ENCODE measurements at places on chromosomes 7 and 10.

DNA sequence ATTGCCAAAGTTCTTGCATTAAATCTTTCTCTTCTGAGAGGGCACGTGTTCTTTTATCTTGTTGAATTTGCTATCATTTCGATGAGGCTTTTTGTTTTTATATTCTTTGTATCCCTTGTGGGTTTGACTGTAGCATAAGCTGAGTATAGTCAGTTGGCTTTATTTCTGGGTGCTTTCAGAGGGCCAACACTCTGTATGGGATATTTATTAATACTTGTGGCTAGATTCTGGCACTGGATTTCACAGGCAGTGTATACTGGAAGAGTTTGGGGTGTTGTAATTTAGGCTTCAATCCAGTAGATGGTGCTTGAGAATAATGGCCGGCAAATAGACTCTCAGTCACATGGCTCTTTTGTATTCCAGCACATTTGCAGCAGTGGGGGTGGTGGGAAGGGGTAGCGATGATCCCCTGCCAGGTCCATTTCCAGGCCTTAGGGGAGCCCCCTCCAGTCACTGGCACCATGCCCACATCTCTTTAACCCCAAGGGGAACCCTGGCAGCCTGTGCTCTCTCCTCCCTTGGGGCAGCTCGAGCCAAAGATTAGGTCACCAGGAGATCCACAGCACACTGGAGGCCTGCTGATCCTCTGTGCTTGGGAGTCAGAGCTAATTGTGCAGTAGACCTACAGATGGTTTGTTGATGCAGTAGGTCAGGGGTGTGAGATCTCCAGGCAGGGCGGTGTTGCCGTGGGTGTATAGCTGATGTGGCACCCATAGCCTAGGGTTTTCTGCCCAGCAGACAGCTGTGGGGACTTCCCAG is 81.8 kb downstream of the PTPN20 start:
- peak; percentile 63 for DNase-seq

GRCh38 chr7:28349637-28350036 is 62.7 kb upstream of the CREB5 start:
- DNase-seq = no peak

GRCh38 chr7:47368190-47368812 is 213.6 kb downstream of the TNS3 start:
- no peak for DNase-seq

GRCh38 chr10:36183056-36183455 is 541.0 kb upstream of the FZD8 start:
- DNase-seq = no peak

DNA sequence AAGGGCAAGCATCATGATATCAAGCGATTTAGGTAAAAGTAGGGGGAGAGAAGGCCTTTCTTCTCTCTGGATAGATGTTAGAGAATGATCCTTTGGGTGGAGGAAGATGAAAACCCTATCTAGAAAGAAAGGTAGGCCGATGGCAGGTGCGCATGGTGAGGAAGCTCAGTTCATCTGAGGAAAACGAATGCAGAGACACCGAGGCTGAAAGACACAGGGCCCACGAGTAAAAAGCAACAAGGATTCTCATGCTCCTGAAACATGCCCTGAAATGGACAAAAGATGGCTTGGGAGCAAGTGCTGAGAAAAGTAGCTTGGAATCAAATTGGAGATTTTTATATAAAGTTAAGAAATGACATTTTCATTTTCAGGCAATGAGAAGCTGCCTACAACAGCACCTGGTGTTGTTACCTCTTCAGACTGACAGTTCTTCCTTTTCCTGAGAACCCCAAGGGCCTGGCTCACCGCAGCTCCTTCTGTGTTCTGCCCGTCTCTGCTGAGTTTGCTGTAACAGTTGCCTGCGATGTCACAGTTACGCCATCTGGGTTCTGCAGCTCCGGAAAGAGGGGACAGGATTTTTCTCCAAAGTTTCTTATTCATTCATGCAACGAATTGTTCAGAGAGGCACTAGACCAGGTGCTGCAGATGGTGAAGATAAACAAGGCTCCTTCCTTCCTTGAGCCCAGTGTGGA is 402.0 kb upstream of the KLF6 start:
- DNase-seq = no peak

GRCh38 chr10:29131952-29132547 is 156.8 kb upstream of the LYZL1 start:
- DNase-seq = no peak

GRCh38 chr7:143987513-143987912 is 12.6 kb upstream of the OR6B1 start:
- no peak for DNase-seq

DNA sequence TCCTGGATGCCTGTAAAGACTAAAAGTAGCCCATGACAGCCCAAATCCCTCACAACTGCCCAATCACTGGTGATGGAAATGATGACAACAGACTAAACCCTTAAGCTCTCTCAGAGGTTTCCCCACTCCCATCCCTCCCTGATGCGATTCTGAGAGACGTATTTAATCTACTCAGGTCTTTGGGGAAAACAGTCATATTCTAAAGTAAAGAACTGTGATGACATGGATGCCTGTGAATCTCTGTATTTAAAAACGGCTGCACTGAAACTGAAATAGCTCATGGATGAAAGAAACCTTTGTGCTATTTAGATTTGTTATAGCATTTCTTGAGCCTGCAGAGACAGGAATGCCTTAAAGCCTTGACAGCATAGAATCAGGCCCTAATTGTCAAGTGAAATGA is 28.5 kb downstream of the VPS41 start:
- DNase-seq = no peak

DNA sequence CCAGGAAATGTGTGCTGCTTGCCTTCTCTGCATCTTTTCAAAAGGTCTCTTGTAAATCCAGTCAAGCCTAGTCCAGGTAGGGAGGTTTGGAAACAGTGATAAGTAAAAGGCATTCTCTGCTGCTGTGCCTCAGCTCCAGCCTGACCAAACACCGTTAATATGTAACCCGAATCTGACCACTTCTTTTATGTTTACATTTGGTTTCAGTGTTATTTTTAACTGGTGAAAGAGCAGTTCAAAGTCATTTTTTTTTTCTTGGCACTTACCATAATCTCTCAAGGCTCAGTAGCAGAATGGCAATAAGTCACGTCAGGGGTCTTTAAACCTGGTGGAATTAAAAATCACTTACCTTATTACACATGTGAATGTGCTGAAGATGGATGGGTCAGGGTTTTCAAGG is 216.8 kb downstream of the PTEN start:
- no peak for DNase-seq

DNA sequence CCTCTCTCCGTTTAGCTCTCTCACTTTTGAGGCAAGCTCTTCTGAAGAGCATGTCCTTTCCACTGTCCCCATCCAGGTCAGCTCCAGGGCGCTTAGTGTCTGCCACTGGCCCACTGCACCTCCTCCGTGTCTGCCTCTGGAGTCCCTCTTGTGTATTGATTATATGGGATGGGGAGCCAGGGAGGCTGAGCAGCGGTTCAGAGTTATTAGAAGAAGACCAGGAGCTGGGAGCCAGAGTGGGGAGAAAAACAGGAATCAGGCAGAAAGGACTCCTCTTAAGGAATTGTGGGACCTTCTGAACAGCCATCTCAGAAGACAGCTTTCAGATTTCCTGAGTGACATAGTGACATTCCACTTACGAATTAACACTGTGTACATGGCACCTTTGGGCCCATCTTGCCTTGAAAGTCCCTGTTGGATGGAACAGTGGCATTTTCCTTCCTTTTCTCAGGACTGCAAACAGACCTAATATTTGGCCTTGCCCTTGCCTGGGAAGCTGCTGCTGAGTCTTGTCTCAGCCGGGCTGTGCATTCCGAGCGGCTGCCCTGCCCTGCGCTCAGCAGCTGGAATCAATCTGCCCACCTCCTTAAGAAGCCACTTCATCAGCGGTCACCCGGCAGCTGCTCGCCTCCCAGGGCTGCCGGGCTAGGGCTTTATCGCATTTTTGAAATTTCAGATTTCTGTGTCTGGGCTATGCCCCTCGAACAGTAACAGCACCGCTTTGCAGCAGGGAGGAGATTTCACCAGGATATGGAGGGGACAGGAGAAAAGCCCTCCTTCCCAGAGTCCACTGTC is 81.1 kb upstream of the PRKG1 start:
- no peak for DNase-seq

GRCh38 chr7:23377134-23377533 is 78.0 kb downstream of the MALSU1 start:
- DNase-seq = no peak

- DNase-seq = no peak
Observed at GRCh38 chr7:44077681-44078091, 4.6 kb downstream of the POLM start.

GRCh38 chr7:127892488-127893314 is 138.5 kb downstream of the LRRC4 start:
- DNase-seq = no peak

GRCh38 chr10:123157210-123157609 is 3.0 kb downstream of the BUB3 start:
- no peak for DNase-seq

DNA sequence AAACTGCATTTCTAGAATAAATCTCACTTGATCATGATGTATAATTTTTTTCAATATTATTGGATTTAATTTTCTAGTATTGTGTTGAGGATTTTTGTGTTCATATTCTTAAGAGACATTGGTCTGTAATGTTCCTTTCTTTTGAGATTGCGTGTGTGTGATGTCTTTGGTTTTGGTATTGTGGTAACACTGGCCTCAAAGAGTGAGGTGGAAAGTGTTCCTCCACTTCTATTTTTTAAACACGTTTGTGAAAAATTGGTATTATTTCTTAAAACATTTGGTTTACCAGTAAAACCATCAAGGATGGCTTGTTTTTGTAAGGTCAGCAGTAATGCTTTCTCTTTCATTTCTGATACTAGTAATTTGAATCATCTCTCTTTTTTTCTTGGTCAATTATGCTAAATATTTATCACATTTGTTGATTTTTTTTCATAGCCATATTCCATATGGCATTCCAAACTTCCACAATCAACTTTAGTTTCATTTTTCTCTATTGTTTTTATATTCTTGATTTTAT is 290.2 kb upstream of the CDC14C start:
- no peak for DNase-seq

DNA sequence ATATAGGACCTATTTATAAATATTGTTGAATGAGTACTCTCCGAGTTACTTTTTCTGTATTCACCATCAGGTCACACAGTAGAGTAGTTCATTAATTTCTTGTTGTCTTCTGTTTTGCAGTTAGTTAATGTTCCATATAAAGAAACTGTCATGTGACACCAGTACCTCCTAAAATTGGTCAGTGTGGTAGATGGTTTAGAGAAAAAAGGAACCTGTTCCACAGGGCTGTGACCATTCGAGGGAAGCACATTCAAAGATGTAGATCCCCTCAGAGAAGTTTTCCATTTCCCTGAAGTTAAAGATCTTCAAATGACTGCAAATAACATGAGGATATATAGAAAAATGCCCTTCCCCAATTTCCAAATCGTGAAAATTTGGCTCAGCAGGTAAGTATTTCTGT is 45.7 kb downstream of the PRPF18 start:
- no peak for DNase-seq

DNA sequence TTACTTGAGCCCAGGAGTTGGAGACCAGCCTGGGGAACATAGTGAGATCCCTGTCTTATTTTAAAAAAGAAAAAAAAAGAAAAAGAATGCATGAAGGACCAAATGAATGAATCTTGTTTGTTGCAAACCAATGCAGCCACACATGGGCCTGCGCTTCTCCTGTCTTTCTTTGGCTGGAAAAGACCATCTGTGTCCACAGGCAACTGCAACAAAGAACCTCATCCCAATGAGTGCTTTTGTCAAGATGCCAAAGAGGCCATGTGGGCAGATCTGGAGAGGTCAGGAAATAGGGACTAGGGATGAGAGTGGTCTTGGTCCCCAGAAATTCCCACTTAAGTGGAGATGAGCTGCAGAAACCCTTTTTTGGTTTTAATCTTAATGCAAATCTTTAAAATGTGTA is 49.8 kb upstream of the DUSP5 start:
- DNase-seq = no peak

GRCh38 chr7:135193615-135194081 is 17.7 kb downstream of the WDR91 start:
- DNase-seq = no peak

DNA sequence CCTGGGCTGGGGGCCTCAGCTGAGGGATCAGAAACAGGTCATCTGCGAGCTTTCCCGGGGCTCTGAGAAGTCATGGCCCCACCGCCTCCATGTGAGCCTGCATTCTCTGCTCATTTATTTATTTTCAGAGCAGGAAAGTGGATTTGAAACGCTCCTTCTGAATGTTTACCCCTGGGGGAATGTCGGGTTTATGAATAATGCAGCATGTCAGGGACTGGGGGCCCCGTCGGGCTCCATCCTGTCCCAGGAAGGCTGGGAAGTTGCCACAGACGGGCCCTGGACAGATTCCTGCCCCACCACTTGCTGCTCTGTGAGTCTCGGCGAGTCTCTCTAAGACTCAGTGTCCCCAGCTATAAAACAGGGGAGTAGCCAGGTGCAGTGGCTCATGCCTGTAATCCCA is 11.9 kb upstream of the GTF2IRD1 start:
- no peak for DNase-seq

- no peak for DNase-seq
Observed at GRCh38 chr10:131751827-131752775, 148.7 kb upstream of the PPP2R2D start.

- DNase-seq = peak; percentile 61
Observed at GRCh38 chr10:132518572-132519381, 18.8 kb upstream of the INPP5A start.

GRCh38 chr7:153858355-153858754 is 193.8 kb upstream of the DPP6 start:
- no peak for DNase-seq

DNA sequence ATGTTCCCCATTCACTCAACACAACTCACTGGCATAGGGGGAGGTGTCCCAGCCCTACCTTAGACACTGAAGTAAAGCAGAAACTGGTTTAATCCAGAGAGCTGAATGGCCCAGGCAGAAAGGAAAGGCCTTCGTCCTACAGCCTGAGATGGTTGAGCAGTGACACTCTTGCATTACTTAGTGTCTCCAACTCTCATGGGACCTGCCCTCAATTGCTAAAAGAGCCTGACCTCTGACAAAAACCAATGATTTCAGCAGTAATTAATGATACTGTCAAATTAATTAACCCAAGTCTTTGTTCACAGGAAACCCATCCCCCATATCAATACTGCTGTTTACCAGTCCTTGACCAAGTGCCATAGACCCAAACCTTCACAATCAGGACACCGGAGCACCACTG is 48.6 kb downstream of the ICA1 start:
- no peak for DNase-seq

DNA sequence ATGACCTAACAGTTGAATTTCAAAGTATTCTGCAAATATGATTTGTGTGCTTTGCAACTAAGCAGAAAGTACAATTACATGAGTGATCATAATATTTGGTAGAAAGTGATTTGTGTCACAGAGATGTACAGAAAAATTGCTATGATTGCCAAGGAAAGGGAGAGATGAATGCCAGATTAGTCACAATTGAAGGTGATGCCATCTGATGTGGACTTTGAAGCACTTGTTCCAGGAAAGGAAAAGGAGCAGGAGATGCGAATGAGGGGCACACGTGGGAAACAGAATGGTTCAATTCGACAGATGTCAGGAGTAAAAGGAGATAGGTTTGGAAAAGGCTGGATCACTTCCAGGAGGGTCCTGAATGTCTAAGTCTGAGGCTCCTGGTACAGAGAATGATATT is 153.1 kb upstream of the LAMB4 start:
- no peak for DNase-seq

- no peak for DNase-seq
Observed at GRCh38 chr10:119652361-119652730, 1.2 kb downstream of the BAG3 start.

- DNase-seq = no peak
Observed at GRCh38 chr7:142870566-142871259, 14.8 kb downstream of the TRPV6 start.

All from WERI-Rb-1 (cell line).